ENCODE measurements at places on chromosomes 3 and 15. TPM values are rescaled to one million over a fixed set of nuclear protein-coding genes. Genes with fewer than 3 reads are reported as not detected.

Gene NEO1
- total RNA-seq = 3.1 TPM

Gene MNS1
- 0.95 TPM for total RNA-seq

Gene RHCG
- not detected for total RNA-seq

Gene LARP6
- 0.36 TPM for total RNA-seq

Gene GCSAM
- total RNA-seq = 9.9 TPM

Gene ANKRD63
- not detected for total RNA-seq

Gene CCDC39
- not detected for total RNA-seq

Gene ARPP19
- 129 TPM for total RNA-seq

Gene TEX55
- total RNA-seq = not detected

Data from activated CD8-positive, alpha-beta T cell treated with anti-CD3 and anti-CD28 coated beads for 36 hours (primary cell).